ENCODE measurements at places on chromosomes 6 and 20.

GRCh38 chr6:10528158-10528981 lies 7.2 kb downstream of the GCNT2 start:
- DNase-seq: no peak

DNA sequence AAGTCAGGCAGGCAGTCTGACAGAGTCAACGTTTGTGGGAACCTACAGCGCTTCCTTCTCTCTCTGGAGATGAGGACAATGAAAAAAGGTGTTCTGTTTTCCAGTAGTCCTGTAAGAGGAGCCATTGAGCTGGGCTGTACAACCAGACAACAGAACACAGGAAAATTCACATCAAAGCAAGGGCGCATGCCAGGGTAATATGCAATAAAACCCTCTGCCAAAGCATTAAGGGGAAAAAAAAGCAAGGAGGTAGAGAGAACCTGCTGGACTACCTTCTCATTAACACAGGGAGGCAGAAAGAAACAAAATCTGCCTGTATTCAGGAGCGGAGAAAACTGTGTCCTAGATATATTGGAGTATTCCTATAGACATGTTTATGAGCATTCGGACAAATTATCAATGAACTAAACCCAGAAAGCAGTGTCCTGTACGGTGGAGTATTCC lies 1.3 kb downstream of the RNF24 start:
- DNase-seq: peak; percentile 44

DNA sequence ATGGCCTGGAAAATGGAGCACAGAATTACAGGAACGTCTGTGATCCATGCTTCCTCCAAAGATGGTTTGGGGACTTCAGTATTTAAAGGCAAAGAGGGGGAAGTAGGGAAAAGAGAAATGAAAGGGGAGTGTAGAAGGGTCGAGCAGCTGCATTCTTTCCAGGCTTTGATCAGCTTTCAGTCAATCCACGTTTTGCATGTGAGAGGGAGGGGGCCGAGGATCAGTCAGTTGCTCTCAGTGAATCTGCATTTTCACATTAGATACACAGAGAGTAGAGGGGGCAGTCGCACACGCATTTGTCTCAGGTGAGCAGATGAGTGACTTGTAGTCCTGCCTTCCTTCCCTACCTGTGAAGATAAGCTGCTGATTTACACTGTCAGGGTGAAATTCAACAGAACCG lies 78.8 kb downstream of the FOXF2 start:
- DNase-seq: no peak

DNA sequence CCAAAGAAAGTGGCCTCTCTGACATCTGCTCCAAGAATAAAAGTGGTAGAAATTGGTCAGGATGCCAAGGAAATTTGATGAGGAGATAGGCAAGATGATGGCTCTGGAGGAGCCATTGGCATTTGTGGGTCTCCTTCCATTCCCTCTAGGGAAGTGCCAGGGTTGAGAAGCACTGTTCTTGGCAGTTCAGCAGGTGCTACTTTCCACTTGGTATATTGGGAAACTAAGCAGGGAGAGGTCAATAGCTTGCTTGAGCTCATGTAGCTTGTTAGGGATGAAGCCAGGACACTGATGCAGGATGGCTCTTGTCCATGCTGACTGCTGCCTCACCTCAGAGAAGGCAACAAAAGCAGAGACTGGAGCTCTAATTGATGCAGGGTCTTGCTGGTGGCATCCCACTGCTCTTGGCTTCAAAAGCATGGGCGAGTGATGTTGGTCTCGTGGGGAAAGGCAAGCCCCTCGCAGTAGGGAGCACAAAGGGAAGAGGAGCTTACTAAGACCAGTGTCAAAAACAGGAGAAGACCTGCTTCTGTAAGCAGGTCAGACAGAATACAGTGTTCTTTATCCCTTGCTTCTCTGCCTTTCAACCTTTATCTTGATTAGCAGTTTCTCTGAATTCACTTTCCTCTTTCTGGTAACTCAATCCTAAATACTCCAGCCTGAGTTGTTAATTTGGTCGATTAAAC lies 73.1 kb upstream of the RIPOR2 start:
- DNase-seq: no peak

DNA sequence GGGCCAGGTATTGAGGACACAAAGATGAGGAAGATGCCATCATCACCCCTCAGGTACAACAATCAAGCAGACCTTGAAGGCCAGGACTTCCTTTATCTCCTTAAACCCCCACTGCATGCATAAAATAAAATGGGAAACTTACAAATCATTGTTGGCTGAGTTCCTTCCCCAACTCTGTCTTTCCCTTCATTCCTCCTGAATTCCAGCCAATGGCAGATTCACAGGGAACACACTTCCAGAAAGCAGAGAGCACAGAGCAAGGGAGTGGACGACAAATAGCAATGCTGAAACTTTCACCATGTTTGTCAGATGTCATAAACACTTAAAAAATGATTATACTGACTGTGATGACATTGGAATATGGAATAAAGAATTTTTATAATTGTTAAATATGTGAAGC lies 37.3 kb upstream of the NXT1 start:
- no peak for DNase-seq

GRCh38 chr20:36311141-36311853 lies 5.2 kb downstream of the DLGAP4 start:
- no peak for DNase-seq

DNA sequence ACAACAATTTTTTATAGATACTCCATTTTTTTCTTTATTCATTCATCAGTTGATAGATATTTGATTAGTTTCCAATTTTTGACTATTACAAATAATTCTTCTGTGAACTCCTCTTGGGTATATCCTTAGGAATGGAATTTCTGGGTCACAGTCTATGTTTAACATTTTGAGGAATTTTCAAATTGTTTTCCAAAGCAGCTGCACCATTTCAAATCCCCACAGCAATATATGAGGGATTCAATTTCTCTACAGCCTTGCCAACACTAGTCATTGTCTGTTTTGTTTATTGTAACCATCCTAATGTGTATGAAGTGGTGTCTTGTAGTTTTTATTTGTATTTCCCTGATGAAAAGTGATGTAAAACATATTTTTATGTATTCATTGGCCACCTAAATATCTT lies 320.3 kb upstream of the DEFB112 start:
- no peak for DNase-seq

GRCh38 chr6:115873901-115874300 lies 186.8 kb downstream of the FRK start:
- no peak for DNase-seq

DNA sequence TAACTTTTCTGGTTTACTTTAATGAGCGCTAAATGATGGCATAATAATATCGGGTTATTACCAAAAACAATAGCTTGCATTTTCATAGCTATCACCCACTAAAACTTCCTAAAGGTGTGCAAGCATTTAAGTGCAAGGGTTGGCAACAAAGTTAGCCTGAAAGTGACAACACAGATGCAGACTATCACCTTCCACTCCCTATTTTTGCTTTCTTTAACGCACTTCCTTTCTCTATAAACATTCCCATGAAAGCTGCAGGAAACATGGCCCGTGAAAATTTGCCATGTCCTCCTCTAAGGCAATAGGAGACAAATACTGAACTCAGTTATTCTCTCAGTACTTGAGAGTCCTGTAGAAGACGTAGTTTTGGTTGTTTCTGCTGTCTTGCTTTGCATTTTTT lies 2.7 kb downstream of the MYCT1 start:
- no peak for DNase-seq

DNA sequence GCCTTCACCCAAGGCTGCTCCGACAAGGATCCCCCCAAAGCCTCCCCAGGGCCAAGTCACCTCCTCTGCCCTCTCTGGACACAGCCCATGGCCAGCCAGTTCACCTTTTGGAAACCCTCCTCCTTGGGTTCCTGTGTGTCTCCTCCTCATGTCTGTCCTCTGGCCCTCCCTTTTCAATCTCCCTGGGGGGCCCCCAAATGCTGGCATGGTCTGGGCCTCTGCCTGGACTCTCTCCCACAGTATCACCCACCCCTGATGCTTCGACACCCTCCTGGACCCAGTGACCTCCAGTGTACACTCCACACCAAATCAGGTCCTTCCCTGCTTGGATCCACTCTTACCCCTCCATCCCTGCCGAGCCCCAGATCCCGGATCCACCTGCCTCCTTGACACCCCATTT lies 46.7 kb upstream of the NNAT start:
- DNase-seq: no peak

- no peak for DNase-seq
Observed at GRCh38 chr20:6686171-6686570, 81.3 kb upstream of the BMP2 start.

DNA sequence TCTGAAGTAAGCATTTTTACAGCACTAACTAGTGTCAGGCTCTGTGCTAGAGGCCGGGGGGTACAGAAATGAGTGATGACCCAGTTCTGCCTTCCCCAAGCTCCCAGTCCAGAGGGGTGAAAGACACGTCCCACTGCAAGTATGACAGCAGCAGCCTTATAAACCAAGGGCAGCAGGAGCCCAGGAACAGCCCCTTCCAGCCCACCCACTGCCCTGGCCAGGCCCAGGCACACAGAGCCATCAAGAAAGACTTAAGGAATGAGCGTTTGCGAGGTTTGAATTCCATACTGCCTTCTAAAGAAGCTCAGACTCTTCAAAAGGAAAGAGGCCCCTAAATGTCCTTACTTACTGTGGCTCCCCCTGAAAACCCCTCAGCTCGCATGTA lies 10.0 kb downstream of the TRERF1 start:
- no peak for DNase-seq

DNA sequence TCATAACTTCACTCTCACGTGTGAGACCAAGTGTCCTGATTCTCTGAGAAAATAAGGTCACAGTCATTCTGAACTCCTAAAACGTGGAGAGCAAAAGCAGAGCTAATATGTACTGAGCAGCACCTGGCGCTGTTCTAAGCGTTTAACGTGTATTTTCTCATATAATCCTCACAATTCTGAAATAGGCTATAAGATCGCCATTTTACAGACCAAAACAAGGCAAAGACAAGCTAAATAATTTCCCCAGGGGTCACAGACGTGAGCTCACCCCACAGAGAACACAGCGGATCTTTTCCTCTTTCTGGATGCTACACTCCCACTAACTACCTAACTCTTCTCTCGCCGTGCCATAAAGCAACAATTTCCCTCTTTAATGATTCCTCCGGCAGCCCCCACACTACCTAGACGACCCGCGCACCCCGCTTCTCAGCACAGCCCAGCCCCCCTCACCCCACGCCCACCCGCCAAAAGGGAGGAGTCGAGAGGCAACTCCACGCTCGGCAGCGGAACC lies 636 bp downstream of the SUPT3H start:
- DNase-seq: no peak

DNA sequence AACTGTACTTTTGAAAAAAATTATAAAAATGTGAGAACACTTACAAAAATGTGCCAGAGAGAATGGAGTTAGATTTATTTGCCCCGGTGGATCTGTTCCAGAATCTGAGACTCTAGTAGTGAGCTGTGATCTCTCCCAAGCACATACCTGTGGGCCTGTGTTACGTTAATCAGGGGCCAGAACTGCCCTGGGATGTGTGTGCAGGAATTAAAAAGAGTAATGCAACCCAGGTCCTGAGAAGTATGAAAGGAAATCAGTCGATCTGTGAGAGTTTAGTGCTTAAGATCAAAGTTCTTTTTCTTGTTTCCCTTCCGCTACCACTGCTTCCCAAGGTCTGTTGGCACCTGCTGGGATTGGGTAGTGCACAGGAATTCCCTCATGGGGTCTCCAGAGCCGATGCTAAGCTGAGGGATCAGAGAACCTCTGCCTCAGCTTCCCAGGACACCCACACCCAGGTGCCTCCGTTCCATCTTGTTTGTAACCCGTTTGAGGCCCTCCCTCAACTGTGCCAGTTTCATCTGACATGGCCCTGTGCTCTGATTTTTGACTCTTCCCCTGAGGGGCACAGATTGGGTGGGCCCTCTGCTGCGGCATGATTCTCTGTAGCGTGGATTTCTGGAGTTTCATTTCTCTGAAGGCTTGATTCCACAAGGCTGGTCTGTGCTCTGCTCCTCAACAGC lies 87.7 kb downstream of the RREB1 start:
- no peak for DNase-seq

DNA sequence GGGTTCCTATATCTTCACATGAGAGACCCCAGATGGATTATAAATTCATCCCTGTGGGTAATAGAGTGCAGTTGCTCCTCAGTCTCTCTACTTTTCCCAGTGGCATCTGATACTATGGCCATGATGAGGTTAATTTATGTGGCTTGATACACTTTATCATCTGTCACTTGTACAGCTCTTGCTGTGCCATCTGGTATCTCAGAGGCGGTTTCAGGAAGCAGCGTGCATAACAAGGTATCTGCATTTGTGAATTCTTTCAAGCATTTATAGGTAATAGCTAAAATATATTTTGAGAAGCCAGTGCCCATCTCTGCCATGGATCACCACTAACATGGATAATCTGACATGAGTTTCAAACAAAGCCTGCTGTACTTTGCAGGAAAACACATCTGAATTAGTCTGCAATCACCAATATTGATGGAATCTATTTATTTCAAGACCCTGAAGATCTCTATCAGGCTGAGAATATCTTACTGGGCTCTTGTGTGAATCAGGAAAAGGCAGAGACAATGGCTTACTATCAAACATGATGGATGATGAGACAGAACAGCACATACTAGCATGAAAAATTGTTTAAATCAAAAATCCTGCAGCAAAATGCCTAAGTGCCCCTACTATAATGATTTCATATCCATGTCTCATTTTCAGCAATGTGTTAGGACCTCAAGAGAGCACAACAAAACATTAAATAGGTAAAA lies 548.7 kb upstream of the MAP3K7 start:
- no peak for DNase-seq

- peak; percentile 16 for DNase-seq
Observed at GRCh38 chr6:46419576-46420002, 71.7 kb downstream of the RCAN2 start.

DNA sequence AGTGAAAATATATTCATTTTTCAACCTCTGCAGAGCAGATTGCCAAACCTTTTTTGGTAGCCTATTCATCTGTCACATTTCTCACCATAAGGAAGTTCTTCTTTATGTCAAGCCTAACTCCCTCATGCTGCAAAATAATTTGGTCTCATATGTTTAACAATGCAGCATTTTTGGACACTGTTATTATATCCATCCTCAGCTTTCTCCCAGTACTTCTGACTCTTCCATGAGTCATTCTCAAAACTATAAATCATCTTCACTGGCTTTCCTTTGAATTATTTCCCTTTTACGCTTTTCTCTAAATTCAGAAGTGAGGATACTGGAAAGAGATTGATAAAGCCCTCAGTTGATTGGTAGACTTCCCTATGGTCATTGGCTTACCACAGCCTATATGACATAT lies 192.2 kb downstream of the TPBG start:
- DNase-seq: no peak

DNA sequence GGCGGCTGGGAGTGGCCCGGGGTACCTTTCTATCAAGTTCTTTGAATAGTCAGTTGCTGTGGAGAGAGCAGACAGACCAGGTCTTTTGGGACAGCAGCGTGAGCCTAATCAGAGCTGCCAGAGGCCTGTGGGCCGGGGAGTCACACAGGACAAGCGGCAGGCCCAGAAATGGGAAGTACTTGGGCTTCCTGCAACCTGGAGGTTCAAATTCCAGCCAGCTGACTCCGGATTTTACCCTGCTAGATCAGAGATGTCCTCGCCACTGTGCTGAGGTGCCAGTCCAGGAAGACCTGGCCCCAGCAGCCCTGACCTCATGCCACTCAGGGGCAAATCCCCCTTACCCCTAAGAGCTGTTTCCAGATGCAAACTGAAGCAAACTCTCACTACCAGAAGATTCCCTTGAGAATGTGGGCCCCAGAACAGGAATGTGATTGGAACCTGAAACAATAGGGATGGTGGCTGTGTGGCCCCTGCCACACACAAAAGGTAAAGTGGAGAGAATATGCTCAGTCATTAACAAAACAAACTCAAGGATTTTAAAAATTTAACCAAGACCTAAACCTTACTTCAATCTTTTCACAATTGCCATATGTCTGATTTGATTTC lies 9.7 kb downstream of the BEND3 start:
- DNase-seq: no peak
